Mammary epithelial cell (primary cell): ENCODE measurements at places on chromosomes 3 and 15. TPM values are rescaled to one million over a fixed set of nuclear protein-coding genes. Genes with fewer than 3 reads are reported as not detected.

GRCh38 chr3:110307065-110307809 is 764.4 kb upstream of the NECTIN3 start:
- DNase-seq: no peak

DNA sequence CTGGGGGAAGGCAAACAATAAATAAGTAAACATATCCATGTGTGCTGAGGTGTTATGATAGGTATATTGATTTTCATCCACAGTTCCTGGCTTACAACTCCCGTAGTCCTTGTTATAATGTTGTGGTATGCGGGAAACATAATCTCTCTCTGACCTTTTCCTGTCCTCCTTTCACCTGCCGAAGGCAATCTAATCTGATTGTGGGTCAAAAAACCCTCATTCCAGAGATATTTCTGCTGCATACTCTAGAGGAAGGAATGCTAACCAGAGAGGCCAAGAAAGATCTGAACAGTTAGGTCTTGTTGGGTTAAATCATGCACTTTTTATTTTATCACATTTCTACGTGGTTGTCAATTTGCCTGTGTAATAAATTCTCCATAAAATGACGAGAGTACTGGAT is 383.6 kb upstream of the SEMA6D start:
- no peak for DNase-seq

Gene ECT2
- 24.5 TPM for total RNA-seq

Gene IQCF5
- not detected in 2 replicates for total RNA-seq

Gene FANCD2
- 15.1 and 23.6 TPM in 2 replicates for total RNA-seq

GRCh38 chr15:39588531-39589192 is 7.8 kb downstream of the THBS1 start:
- DNase-seq: peak; percentile 24
